ENCODE measurements at places on chromosomes 3 and 15. TPM values are rescaled to one million over a fixed set of nuclear protein-coding genes. Genes with fewer than 3 reads are reported as not detected.

Gene DUOXA1
- total RNA-seq, result not detected

Gene GREM1
- not detected for total RNA-seq

Gene ZNF662
- 0.91 TPM for total RNA-seq

Gene FGD5
- not detected for total RNA-seq
